Inflammatory macrophage treated with lipopolysaccharide for 1 hour (primary cell): ENCODE measurements at places on chromosomes 3 and 15.

DNA sequence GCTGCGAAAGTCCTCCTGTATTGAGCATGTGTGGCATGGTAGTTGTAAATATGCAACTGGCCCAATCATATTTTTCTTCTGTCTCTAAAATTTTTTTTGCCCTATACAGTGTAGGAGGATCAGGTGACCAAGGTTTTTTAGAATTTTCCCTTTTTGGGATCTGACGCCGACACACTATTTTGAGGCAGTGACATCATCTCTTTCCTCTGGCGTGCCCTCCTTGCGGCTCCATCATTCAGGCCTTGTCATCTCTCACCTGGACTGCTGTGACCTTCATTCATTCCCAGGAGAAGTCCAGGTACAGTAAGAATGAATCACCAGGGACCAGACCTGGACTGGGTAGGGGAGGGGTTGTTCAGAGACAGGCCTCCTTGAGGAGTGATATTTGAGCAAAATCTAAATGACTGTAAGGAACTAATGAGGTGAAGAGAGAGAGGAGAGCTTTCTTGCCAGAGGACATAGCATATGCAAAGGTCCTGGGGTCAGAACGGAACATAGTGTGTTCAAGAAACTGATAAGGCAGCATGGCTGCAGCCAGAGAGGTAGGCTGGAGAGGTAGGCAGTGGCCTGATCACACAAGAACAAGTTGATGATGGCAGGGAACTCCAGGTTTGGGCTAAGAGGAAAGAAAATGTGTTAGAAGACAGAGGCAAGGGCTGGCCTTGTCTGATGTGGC, 38.7 kb downstream of the ARNT2 start:
- DNase-seq, result no peak

- DNase-seq, result no peak
These were observed 116.9 kb downstream of the TP63 start for GRCh38 chr3:189748046-189748445.

GRCh38 chr15:41933771-41934170, 38.6 kb downstream of the EHD4 start:
- DNase-seq, result peak; percentile 40

GRCh38 chr3:187741403-187742350, 3.6 kb downstream of the BCL6 start:
- DNase-seq, result peak; percentile 93

DNA sequence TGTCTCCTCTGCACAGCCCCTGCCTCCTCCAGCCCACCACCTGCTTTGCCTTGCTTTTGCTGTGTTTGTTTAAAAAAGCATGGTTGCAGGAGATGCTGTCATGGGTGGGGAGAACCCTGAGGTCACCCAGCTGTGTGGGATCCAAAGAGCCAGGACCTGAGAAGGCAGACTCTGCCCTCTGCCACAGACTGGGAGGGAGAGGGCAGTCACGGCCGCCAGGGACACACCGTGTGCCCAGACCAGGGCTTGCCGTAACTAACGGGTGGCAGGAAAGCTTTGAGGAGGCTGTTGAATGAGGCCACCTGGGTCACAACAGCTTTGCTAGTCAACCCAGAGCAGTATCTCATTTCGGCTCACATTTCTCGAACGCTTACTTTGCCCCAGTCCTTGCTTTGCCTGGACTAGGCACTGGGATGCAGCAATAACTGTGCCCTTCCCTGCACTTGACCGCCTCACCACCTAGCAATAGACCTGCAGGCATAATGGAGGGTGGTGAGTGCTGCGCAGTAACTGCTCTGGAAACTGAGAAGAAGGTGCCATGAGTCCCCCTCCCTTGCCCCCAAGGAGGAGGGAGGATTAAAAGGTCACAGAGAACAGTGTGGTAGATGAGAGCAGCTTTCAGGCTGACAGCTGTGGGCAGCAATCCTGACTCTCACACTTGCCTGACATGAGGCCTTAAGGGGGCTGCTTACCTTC, 55.0 kb upstream of the CTDSPL start:
- no peak for DNase-seq

- DNase-seq, result no peak
These were observed 6.0 kb downstream of the GATM start for GRCh38 chr15:45372041-45372995.

- no peak for DNase-seq
These were observed 153.0 kb upstream of the SMAD3 start for GRCh38 chr15:66912441-66912840.

DNA sequence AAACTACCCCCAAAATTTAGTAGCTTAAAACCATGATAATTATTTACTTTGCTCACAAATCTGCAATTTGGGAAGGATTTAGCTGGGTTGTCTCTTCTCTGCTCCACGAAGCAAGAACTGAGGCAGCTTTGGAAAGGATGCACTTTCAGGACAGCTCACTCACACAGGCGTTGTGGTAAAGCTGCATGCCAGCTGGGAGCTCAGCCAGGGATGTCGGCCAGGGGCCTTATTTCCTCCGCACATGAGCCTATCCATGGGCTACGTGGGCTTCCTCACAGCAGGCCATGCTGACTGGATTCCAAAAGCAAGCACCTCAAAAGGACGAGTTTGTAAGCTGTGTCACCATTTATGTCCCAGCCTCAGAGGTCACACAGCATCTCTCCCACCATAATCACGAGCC, 301.3 kb upstream of the IGF1R start:
- DNase-seq, result no peak

GRCh38 chr3:179027326-179027900, 44.2 kb downstream of the ZMAT3 start:
- DNase-seq, result no peak

DNA sequence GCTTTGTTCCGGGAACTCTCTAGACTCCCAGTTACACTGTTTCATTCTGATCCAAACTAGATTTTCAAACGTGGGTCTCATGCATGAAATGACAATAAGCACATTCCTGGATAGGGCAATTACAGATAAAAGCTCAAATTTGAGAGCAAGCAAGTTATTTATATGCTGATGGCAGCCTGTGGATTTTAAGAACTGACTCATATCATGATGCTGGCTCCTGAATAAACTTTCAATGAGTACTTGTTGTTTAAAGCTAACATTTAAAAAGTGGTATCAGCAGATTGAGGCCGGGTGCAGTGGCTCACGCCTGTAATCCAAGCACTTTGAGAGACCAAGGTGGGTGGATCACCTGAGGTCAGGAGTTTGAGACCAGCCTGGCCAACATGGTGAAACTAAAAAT, 66.6 kb downstream of the LEO1 start:
- DNase-seq, result no peak

DNA sequence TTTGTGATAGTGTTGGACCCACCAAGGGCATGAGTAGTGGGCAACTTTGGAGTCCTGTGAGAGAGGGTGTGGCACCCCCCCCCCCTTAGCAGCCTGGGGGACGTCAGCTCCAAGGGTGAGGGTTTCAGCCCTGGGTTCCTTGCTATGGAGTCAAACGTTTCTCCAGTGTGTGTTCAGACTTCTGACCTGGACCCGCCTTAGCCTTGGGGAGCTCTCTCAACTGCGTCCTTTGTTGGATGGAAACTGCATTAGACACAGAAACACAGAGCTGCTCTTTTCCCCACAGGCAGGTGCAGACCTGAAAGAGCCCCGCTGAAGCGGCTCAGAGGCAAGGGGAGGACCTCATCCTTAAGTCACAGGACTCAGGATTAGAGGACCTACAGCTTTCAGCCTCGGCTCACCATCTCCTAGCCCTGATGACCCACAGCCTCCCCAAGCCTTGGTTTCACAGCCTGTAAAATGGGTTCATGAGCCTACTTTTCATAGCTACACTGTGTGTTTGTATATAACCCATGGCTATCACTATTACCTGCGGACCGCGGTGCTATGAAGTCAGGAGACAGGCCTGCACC, 19.9 kb downstream of the ZNF710 start:
- no peak for DNase-seq

DNA sequence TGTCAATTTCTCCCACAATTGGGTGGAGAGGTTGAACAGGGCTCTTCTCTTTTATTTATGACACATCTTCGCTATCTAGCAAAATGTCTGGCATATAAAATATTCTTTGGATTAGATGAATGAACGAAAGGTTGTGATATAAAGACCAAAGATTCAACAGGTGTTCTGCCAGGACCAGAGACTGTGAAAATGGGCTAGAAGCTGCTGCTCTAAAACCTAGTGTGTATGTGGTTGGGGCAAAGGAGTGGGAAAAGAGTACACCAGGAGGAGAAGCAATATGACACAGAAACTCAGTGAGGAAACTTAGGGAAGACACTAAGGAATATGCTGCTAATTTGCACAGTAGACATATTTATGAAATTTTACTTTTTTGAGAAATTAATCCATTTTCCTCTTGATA, 102.0 kb upstream of the CCDC80 start:
- DNase-seq, result no peak

DNA sequence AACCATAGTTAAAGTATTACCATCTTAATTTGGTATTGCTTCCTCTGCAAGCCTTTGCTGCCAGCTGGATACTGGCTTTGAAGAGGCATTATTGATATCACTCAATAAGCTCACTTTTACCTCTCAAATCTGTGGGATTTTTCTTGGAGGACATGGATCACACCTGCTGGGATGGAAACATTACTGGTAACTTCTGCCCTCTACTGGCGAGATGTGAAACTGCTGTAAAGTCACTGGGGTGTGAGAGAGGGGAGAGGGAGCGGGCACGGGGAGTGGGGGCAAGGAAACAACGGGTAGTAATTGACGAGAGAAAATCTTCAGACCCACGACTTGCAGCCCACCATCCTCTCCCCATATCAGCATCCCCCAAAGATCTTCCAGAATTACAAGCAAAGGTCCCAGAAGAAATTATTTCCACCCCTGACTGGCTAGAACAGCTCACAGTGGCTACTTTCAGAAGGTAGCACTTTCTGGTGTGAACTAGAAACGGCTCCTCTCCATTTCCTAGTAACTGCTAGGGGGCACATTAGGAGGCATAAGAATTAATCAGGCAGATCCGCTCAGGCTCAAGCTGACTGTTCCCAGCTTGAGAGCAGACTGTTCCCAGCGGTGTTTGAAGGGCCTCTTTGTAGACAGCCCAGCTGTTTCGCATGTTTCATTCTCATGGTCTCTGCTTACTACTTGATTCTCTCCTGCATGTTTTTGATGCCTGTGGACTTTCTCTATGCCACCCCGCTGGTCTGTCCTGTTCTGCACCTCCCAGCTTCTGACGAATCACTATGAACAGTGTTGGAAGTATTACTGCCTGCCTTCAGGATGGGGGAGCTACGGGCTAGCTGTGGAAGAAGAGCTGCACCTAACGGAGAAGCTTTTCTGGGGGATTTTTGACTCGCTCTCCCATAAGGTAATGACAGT, 230.4 kb upstream of the CHRM5 start:
- no peak for DNase-seq

- DNase-seq, result no peak
These were observed 138.1 kb upstream of the DAZL start for GRCh38 chr3:16743276-16743675.

DNA sequence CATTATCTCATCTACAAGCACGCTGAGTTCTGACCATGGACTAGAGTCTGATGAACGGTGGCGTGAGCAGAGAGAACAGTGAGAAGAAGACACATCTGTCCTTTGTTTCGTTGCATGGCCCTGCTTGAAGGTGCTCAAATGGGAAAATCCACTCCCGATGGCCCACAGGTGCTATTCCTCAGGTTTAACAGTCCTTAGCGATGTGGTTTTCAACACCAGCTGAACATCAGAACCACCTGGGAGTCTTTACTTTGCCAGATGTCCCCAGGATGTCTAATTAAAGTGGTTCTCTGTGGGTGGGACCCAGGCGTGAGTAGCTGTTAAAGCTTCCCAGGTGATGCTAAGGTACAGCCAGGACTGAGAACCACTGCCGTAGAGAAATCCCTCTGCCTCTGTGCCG, 13.0 kb downstream of the ADAMTS17 start:
- no peak for DNase-seq

GRCh38 chr3:98545940-98546339, 14.2 kb downstream of the GPR15 start:
- no peak for DNase-seq

DNA sequence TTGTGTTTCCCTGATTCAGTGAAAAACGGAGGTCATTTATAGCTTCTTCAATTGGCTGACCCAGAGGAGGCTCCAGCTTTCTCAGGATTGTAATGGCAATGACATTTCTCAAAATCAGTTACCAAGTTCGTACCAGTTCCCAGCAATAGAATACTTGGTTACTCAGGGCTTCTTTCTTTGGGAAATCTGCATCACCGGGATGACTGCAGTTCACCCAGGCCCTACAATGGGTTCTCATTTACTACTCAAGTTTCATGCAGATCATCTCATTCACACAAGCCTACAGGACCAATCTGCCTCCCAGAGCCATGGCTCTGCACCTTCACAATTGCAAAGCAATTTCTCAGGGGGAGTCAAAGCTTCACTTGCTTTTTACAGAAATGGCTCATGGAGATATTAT, 109.6 kb downstream of the FHIT start:
- no peak for DNase-seq

- DNase-seq, result peak; percentile 15
These were observed 64.0 kb downstream of the KAT2B start for GRCh38 chr3:20104167-20104661.

DNA sequence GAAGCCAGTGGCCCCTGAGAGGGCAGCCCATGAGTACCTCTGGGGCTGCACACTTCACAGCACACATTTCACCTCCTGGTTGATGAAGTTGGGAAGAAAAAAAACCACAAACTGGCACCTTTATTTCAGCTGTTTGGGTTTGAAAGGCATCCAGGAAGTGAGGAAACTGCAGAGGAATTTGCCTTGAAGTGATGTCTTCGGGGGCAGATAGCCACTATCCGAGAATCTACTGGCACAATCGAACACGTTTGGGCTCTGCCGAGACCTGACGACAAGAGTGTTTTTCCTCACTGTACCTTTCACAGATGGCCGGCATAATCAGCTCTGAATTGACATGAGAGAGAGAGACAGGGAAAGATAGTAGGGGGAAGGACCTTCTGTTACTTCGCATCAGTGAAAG, 59.7 kb downstream of the LRIG1 start:
- no peak for DNase-seq

GRCh38 chr15:73048624-73049295, 3.5 kb upstream of the NEO1 start:
- no peak for DNase-seq

GRCh38 chr3:52422669-52423068, 22.2 kb downstream of the SEMA3G start:
- DNase-seq, result no peak

- no peak for DNase-seq
These were observed 63.0 kb upstream of the SIAH2 start for GRCh38 chr3:150825916-150826377.

DNA sequence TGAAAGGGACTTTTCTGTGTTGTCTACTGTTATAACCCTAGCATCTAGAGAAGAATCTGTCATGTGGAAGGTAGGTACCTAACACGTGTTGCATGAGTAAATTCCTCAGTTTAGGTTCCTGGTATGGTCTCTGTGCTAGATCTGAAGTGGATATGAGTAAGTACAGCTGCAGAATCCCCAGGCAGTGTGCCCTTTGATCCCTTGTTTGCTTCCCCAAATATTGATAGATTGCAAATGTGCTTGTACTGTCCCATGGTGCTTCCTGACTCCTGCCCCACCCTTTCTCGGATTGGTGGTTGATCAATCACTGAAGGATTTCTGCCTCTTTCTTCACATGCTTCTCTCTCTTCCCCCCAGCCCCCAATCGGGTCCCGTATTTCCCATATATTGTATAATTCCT, 450.4 kb downstream of the UNC13C start:
- DNase-seq, result no peak
